ENCODE measurements at places on chromosomes 7 and 10. TPM values are rescaled to one million over a fixed set of nuclear protein-coding genes. Genes with fewer than 3 reads are reported as not detected.

The VAX1 gene
- not detected for total RNA-seq

The VDAC2 gene
- total RNA-seq, result 167 TPM

The HABP2 gene
- 109 TPM for total RNA-seq

The DNAJC12 gene
- total RNA-seq, result 13.4 TPM

The FXYD4 gene
- not detected for total RNA-seq

The ZC3HAV1L gene
- 29.9 TPM for total RNA-seq

The EPHB4 gene
- 61.1 TPM for total RNA-seq

The CHCHD1 gene
- 45.3 TPM for total RNA-seq

The MUC12 gene
- total RNA-seq, result 8.5 TPM

The PTPRZ1 gene
- total RNA-seq, result 5.0 TPM

The TWIST1 gene
- 23.2 TPM for total RNA-seq

The PPP1R9A gene
- total RNA-seq, result 25.7 TPM

The TMEM236 gene
- total RNA-seq, result 1.4 TPM

The ANKRD61 gene
- not detected for total RNA-seq

The LGI1 gene
- total RNA-seq, result 2.6 TPM

The CDC14C gene
- 0.23 TPM for total RNA-seq

The OR13A1 gene
- total RNA-seq, result 0.37 TPM

The C10orf62 gene
- total RNA-seq, result 0.23 TPM

The LRGUK gene
- 2.4 TPM for total RNA-seq

The CCZ1B gene
- 25.0 TPM for total RNA-seq

The NUDCD3 gene
- 35.1 TPM for total RNA-seq

The RP9 gene
- total RNA-seq, result 7.9 TPM

The CABCOCO1 gene
- total RNA-seq, result 0.36 TPM

The FAM25A gene
- not detected for total RNA-seq

The HOXA4 gene
- total RNA-seq, result 1.4 TPM

The THAP5 gene
- 36.9 TPM for total RNA-seq

The SLC29A3 gene
- total RNA-seq, result 8.4 TPM

The CCDC146 gene
- 5.8 TPM for total RNA-seq

The CPN1 gene
- 2.8 TPM for total RNA-seq

The RSPH10B2 gene
- total RNA-seq, result not detected

The PAX4 gene
- 0.24 TPM for total RNA-seq

The SND1 gene
- total RNA-seq, result 200 TPM

The DGKI gene
- total RNA-seq, result 2.7 TPM

The MRM2 gene
- total RNA-seq, result 17.9 TPM

The CRPPA gene
- total RNA-seq, result 3.4 TPM

The SNCG gene
- total RNA-seq, result 12.1 TPM

The NYAP1 gene
- total RNA-seq, result 1.6 TPM

The RBM20 gene
- total RNA-seq, result 4.0 TPM

The ZNF239 gene
- total RNA-seq, result 4.3 TPM

The TRPV5 gene
- not detected for total RNA-seq

The AFAP1L2 gene
- 6.1 TPM for total RNA-seq

Data from hepatocyte (in vitro differentiated cells).